ENCODE measurements at places on chromosomes 13 and 19. TPM values are rescaled to one million over a fixed set of nuclear protein-coding genes. Genes with fewer than 3 reads are reported as not detected.

The UGGT2 gene
- 15.6 TPM for total RNA-seq

The ZNF471 gene
- total RNA-seq = not detected

The MISP3 gene
- total RNA-seq = 2.9 TPM

The RUVBL2 gene
- total RNA-seq = 343 TPM

The APOE gene
- total RNA-seq = 92.0 TPM

The MCEMP1 gene
- total RNA-seq = 0.63 TPM

The PSG1 gene
- not detected for total RNA-seq

The KLF2 gene
- 1.3 TPM for total RNA-seq

The RDH8 gene
- not detected for total RNA-seq

The OR7C1 gene
- total RNA-seq = 0.16 TPM

The PTPRS gene
- 49.4 TPM for total RNA-seq

The ZNF525 gene
- total RNA-seq = 6.5 TPM

The PSG4 gene
- not detected for total RNA-seq

The GAS6 gene
- 9.6 TPM for total RNA-seq

The BCAM gene
- 1.3 TPM for total RNA-seq

The OR7A5 gene
- total RNA-seq = not detected

The CASP14 gene
- not detected for total RNA-seq

The ZNF547 gene
- total RNA-seq = 0.51 TPM

The SIGLEC8 gene
- total RNA-seq = 0.49 TPM

The FCER2 gene
- 0.38 TPM for total RNA-seq

The ATP4B gene
- total RNA-seq = not detected

The PIK3R2 gene
- total RNA-seq = 37.9 TPM

The ZNRF4 gene
- not detected for total RNA-seq

The NECTIN2 gene
- total RNA-seq = 83.6 TPM

The CYP2B6 gene
- total RNA-seq = 0.20 TPM

The FEM1A gene
- 19.0 TPM for total RNA-seq

The MIR17HG gene
- 77.8 TPM for total RNA-seq

The VSTM1 gene
- total RNA-seq = not detected

The SPART gene
- 33.7 TPM for total RNA-seq

The ZFP30 gene
- 6.4 TPM for total RNA-seq

The TNFSF13B gene
- total RNA-seq = 0.94 TPM

The MEGF8 gene
- total RNA-seq = 10.0 TPM

The ZNF574 gene
- total RNA-seq = 21.0 TPM

The C5AR1 gene
- 1.6 TPM for total RNA-seq

The ARMC6 gene
- 69.2 TPM for total RNA-seq

The EDNRB gene
- total RNA-seq = 0.04 TPM

The METTL21C gene
- not detected for total RNA-seq

The CPB2 gene
- total RNA-seq = 0.13 TPM

The WDR88 gene
- not detected for total RNA-seq

The SHD gene
- 0.38 TPM for total RNA-seq

The PDE4C gene
- 0.29 TPM for total RNA-seq

The SPACA4 gene
- total RNA-seq = not detected

The HTR2A gene
- total RNA-seq = not detected

The MISP gene
- 0.20 TPM for total RNA-seq

The MYPOP gene
- total RNA-seq = 7.6 TPM

The FUT1 gene
- total RNA-seq = 19.6 TPM

The URAD gene
- not detected for total RNA-seq

The VSTM2B gene
- not detected for total RNA-seq

The PDX1 gene
- total RNA-seq = not detected

The EFNA2 gene
- 0.38 TPM for total RNA-seq

The OSCAR gene
- 0.62 TPM for total RNA-seq

The PNMA8B gene
- 0.02 TPM for total RNA-seq

The CBY2 gene
- total RNA-seq = not detected

The DNAJB1 gene
- 94.8 TPM for total RNA-seq

The SHANK1 gene
- 1.8 TPM for total RNA-seq

The SLITRK5 gene
- total RNA-seq = not detected

The ZNF724 gene
- total RNA-seq = 1.8 TPM

The TEX29 gene
- not detected for total RNA-seq

The CATSPERD gene
- total RNA-seq = not detected

Measured in K562 (cell line).